ENCODE measurements at places on chromosomes 3 and 15.

DNA sequence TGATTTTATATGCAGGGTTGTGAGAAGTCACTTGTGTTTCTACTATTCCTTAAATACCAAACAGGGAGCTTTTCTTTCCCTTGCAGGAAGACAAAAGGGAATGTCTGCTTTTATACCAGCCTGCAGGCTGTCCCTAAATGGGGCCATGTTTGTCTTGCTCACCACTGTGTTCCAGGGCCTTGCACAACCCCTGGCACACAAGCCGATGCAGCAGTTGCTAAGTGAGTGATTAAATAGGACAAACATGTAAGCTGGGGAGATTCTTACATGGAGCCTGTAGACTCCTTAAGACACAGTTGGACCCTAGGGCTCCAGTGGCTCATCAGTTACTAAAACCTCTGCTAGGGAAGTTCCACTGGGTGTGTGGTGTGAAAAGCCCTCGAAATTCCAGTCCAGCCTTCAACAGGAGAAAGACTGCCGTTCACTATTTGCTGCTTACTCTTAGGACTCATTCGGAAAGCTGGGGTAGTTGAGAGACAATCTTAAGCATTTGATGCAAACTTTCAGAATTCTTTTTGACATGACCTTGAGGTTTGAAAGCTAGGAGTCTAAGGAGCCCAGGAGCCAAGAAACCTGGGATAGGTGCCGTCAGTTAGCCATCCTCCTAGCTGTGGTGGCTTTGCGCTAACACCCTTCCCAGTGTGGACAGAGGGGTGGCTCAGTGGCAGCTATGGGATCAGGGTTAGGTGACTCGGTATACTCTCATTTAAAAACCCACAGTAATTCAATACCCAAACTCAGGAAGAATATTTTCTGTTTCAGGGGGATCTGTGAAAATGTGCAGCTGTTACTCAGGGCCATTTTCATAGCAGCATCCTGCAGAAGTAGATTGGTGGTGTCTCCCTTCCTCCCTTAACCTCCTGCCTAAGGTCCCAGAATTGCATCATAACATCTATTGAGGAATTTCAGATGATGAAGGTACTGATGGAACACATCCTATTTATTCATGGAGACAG lies 39.1 kb downstream of the SYNM start:
- no peak for DNase-seq

DNA sequence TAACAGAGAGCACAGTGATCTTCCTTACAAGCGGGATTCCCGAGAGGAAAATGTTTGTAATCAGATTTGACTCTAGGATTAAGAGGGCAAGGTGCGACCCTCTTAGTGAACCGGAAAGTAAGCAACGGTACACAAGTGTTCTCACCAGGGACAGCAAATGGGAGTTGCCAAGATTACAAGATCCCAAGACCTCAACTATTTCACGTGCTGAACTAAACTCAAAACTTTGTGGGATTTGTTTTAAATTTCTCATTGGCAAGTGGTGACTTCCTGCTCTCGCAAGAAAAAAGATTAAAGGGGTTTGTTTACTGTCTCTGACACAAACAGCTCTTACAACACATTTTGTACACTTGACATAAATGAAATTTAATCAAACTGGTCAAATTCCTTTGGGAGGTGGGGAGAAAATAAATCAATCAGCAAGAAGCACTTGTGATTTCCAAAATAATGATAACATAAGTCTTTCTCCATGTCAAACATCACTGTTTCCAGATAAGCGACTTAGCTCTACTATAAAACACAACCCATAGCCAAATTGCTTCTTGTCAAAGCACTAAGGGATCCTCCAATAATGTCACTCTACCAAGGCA lies 2.2 kb upstream of the PGPEP1L start:
- peak; percentile 23 for DNase-seq

DNA sequence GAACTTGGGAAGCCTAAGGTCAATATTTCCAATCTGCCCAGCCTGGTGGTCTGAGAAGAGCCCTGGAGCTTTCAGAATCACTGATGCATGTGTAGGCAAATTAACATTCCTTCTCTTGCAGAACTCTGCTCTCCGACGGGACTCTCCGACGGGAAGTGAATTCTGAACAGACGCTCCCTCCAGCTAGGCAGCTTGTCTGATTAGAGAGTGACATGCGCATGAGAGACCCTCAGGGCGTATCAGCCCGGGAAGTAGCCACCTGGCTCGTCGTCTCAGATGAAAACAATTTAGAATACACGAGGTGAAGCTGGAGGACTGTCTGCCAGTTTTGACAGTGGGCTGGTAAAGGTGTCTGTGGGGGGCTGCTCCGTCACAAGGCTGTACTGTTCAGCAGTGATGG lies 103.1 kb downstream of the DGKG start:
- DNase-seq: no peak

GRCh38 chr3:12349895-12350811 lies 61.3 kb downstream of the PPARG start:
- DNase-seq: peak; percentile 16

DNA sequence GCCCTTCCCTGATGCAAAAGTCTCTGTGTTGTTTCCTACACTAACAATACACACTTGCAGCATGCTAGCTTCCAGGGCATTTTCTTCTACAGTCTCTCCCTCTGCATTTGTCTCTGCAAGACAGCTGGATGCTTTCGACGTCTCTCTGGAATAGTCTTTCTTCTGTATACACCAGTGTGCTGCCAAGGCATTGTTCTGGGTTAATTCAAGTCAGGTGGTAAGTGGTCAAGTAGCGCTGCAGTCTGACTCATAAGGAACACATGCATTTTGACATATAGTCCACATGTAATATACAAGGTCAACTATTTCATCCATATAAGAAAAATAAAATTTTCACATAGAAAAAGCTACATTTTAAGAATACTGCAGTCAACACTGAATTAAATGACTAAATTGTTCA lies 92.7 kb downstream of the MYLK start:
- peak; percentile 85 for DNase-seq

- DNase-seq: no peak
Observed at GRCh38 chr3:4900298-4900697, 78.9 kb upstream of the BHLHE40 start.

DNA sequence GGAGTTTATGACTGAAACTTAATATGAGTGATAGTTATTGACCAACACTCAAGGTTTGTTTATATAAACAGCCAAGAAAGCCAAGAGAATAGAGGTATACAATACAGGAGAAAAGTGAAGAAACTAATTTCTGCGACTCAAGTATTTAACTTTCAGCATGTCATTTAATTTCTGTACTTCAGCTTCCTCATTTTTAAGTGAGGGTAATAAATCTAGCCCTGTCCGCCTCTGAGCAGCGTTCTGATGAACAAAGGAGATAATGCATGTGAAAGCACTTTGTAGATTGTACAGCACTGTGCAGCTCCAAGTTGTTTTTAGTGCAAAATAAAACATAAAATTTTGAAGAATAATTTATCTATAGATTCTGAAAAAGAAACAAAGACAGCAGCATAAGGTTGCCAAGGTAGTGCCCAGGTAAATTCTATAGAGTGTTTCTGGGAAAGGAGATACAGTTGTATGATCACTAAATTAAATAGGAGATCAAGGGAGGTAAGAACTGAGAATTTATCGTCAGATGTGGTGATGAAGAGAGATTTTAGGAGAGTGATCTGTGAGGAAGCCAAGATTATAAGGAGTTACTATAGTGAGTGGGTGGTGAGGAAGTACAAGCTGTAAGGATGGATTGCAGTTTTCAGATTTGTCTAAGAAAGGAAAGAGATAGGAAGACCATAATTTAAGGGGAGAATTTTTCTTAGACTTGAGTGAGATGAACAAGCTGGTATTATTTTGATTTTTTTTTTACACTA lies 71.3 kb downstream of the RASA2 start:
- no peak for DNase-seq

DNA sequence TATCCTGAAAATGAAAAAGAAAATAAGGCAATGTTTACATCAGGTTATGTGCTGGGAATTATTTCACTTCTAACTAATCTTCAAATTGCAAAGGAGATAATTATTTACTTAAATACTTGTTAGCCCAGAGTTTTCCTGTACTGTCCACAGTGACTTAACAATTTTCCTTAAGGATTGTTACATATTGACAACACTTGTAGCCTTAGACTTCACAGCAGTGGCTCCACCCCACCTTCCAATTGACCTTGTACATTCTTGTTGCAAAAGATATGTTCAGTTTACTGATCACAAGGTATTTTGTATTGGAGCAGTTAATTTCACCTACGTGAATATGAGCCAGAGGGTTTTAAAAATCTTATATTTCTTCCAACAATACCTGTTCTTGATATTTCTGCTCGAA lies 376.9 kb downstream of the CNTN6 start:
- DNase-seq: no peak

GRCh38 chr3:16298891-16299290 lies 33.9 kb downstream of the OXNAD1 start:
- peak; percentile 73 for DNase-seq

GRCh38 chr3:117536006-117536405 lies 826.4 kb downstream of the TUSC7 start:
- no peak for DNase-seq

- DNase-seq: peak; percentile 85
Observed at GRCh38 chr3:187896646-187897045, 151.4 kb upstream of the BCL6 start.

DNA sequence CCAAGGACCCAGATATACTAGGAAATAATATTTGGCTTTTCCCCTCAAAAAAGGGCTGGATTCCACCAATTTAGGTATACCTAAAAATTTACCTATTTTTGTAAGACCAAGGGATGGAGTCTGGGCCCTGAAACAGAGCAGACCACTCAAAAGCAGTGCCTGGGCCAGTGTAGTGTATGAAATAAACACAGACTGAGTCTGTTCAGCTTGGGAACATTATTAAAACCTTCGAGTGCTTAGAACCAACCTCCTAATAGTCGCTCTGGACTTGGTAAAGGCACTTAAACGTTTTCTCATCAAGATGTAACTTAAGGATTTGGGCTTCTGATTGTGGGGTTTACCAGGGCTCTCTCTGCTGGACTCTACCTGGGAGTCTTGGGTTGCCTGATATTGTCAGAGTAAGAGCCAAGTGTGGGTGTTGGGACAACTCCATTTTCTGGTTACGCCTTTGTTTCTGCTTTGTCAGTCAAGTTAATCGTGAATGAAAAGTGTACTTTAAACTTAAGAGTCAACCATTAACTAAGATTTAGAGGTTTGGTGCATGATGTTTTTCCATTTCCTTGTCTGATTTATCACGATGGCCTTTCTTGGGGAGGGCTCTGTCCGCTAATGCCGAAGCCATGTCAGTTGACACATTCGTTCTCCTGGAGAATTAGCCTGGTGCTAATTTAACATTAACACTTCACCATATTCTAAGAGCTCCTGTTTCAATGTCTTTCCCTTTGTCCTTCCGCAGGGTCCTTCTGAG lies 221.0 kb upstream of the TPM1 start:
- no peak for DNase-seq

- no peak for DNase-seq
Observed at GRCh38 chr3:121630355-121630754, 30.3 kb downstream of the HCLS1 start.

GRCh38 chr15:72092006-72092405 lies 25.9 kb downstream of the MYO9A start:
- no peak for DNase-seq

DNA sequence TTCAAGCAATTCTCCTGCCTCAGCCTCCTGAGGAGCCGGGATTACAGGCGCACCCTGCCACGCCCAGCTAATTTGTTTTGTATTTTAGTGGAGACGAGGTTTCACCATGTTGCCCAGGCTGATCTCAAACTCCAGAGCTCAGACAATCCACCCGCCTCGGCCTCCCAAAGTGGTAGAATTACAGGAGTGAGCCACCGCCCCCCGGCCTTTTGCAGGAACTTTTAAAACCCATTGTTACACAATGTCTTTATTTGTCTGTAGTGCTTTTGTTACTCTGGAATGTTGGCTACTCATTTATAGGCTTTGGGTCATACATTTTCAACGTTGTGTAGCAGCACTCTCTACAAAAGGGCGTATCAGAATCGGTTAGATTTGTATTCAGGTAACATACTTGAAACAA lies 499.1 kb downstream of the ROBO2 start:
- DNase-seq: no peak

GRCh38 chr3:127027811-127028548 lies 45.1 kb downstream of the PLXNA1 start:
- DNase-seq: no peak

DNA sequence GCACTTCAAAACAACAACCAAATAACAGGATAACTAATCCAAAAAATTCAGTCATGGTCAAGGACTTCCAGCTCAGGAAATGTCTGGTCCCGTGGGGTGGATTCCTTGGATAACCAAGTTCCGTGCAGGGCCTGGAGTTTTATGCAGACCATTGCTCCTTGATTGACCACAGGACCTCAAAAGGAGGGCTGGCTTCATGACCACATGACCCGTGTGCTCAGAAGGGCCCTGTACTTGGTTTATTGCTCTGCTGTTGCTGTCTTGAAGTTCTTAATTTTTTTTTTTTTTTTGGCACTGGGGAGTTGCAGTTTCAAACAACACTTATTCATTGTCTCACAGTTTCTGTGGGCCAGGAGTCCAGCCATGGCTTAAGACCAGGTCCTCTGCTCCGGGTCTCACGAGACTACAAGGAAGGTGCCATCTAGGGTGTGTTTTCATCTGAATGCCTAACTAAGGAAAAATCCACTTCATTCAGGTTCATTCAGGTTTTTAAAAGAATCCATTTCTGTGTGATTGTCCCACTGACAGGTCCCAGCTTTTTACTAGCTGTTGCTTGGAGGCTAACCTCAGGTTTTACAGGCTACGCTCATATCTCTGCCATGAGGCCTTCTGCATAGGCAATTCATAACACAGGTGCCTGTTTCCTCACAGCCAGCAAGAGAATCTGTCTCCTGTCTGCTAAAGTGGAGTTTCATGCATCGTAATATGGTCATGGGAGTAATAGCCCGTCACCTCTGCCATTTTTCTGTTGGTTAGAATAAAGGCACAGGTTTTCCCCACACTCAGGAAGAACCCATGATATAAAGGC lies 65.3 kb downstream of the FLNB start:
- peak; percentile 58 for DNase-seq

GRCh38 chr3:115255197-115255585 lies 108.1 kb upstream of the ZBTB20 start:
- no peak for DNase-seq

DNA sequence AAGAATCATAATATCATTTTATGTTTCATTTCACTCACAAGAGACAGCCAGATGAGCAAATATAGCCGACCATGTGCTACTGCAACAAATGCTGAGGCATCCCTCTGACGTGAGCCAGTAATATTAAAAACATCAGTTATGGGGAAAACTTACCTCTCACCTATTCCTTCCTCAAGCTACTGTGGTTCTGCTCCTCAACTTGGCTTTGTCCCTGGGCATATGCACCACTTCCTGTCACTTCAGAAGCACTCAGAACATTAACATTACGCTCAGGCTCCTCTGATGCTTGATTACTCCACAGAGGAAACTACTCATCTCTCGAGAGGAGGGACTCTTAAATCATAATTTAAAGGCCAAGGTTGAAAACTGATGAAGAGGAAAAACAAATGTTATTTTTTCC lies 457.0 kb upstream of the ALCAM start:
- DNase-seq: no peak

- DNase-seq: no peak
Observed at GRCh38 chr3:187871848-187872247, 126.6 kb upstream of the BCL6 start.

Measured in muscle of leg (tissue), 16 donors.